Articular chondrocyte of knee joint (primary cell): ENCODE measurements at places on chromosomes 6 and 20. TPM values are rescaled to one million over a fixed set of nuclear protein-coding genes. Genes with fewer than 3 reads are reported as not detected.

Gene MAFB
- 32.5 and 32.9 TPM in 2 replicates for total RNA-seq

Gene ZC2HC1B
- 0.26 TPM in 1 of 2 replicates, not detected in the other for total RNA-seq

Gene BPIFB4
- total RNA-seq, result not detected in 2 replicates

Gene DZANK1
- 1.2 TPM in 2 replicates for total RNA-seq

Gene SEC23B
- total RNA-seq, result 38.8 and 39.7 TPM in 2 replicates

Gene SEMG1
- not detected in 2 replicates for total RNA-seq

Gene LY6G6F
- total RNA-seq, result not detected in 2 replicates

Gene CYP21A2
- 0.13 TPM in 1 of 2 replicates, not detected in the other for total RNA-seq

Gene SAMD3
- total RNA-seq, result 0.39 and 1.9 TPM in 2 replicates

Gene CD93
- 0.13 and 0.54 TPM in 2 replicates for total RNA-seq

Gene EEF1A2
- 0.13 TPM in 1 of 2 replicates, not detected in the other for total RNA-seq

Gene L3MBTL1
- total RNA-seq, result 7.7 and 9.0 TPM in 2 replicates

Gene KHDRBS2
- not detected in 2 replicates for total RNA-seq

Gene ERMARD
- total RNA-seq, result 20.9 and 26.5 TPM in 2 replicates

Gene MEP1A
- not detected in 2 replicates for total RNA-seq

Gene TSPO2
- not detected in 2 replicates for total RNA-seq

Gene DEFB132
- not detected in 2 replicates for total RNA-seq

Gene LRFN2
- total RNA-seq, result not detected in 2 replicates

Gene CFAP206
- 1.2 and 2.5 TPM in 2 replicates for total RNA-seq

Gene RAB44
- under 0.01 and 0.13 TPM in 2 replicates for total RNA-seq

Gene ZNF334
- total RNA-seq, result 6.9 and 8.3 TPM in 2 replicates

Gene SLC22A3
- 1.7 and 2.7 TPM in 2 replicates for total RNA-seq

Gene PRDM13
- total RNA-seq, result not detected in 2 replicates

Gene APCDD1L
- total RNA-seq, result 4.5 and 6.4 TPM in 2 replicates

Gene HCK
- 0.11 TPM in 1 of 2 replicates, not detected in the other for total RNA-seq

Gene RALGAPB
- 41.4 and 42.5 TPM in 2 replicates for total RNA-seq

Gene FAM209B
- total RNA-seq, result 0.22 and 0.52 TPM in 2 replicates

Gene OR2B3
- total RNA-seq, result not detected in 2 replicates

Gene PLA2G7
- total RNA-seq, result not detected in 2 replicates

Gene ACOT8
- 25.4 and 25.5 TPM in 2 replicates for total RNA-seq

Gene CLPSL2
- total RNA-seq, result not detected in 2 replicates

Gene DUSP15
- 1.5 and 1.6 TPM in 2 replicates for total RNA-seq

Gene PSMB1
- total RNA-seq, result 273 and 322 TPM in 2 replicates

Gene FRMD1
- not detected in 2 replicates for total RNA-seq

Gene CST3
- total RNA-seq, result 111 and 120 TPM in 2 replicates

Gene DNAJC5
- 41.2 and 41.3 TPM in 2 replicates for total RNA-seq

Gene PSMB9
- total RNA-seq, result 19.3 and 23.8 TPM in 2 replicates

Gene PEX7
- 8.0 and 12.1 TPM in 2 replicates for total RNA-seq

Gene LRRC73
- 0.32 and 0.39 TPM in 2 replicates for total RNA-seq

Gene MDC1
- total RNA-seq, result 6.8 and 8.4 TPM in 2 replicates

Gene HTR1E
- not detected in 2 replicates for total RNA-seq

Gene CENPW
- total RNA-seq, result 9.1 and 11.3 TPM in 2 replicates

Gene SLC22A16
- not detected in 2 replicates for total RNA-seq

Gene TINAG
- total RNA-seq, result 0.13 TPM in 1 of 2 replicates, not detected in the other
